Adrenal gland (tissue), 19 donors: ENCODE measurements at places on chromosomes 11 and 22.
A peak's percentile ranks its signal among the peaks of the same experiment; 100 is the strongest.

DNA sequence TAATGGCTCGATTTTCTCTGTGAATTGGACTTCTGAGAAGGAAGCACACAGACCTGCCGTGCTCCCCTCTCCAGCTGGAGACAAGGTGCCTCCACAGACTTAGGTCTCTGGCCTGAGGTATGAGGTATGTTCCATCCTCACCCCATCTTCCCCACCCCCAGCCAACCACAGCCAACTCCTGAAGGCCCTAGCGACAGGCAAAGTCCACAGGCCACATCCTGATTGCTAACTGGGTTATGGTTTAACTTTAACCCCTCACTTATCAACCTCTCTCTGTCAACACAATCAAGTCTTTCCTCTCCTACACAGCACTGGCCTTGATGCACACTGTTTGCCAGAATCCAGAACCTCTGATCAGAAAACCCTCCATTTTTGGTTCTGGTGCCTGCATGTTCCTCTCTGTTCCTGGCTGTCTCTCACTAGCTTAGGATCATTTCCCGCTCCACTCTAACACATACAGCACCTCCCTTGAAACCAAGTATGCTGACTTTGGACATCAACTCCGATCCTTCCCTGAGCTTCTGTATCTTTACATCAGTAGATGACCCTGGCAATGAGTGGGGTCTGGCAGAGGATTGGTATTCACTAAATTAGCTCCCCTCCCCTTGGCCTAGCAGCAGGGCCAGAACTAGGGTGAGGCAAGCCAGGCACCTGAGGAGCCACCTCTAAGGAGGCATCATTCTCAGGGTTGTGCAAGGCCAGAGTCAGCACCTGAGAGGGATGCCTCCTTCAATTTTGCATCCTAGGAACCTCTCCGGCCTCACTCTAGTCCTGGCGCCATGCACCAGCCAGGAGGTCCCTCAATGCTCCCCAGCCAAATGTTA lies 22.0 kb downstream of the JAML start:
- DNase-seq, result no peak

- no peak for DNase-seq
Observed at GRCh38 chr22:36981247-36981775, 37.9 kb downstream of the TST start.

DNA sequence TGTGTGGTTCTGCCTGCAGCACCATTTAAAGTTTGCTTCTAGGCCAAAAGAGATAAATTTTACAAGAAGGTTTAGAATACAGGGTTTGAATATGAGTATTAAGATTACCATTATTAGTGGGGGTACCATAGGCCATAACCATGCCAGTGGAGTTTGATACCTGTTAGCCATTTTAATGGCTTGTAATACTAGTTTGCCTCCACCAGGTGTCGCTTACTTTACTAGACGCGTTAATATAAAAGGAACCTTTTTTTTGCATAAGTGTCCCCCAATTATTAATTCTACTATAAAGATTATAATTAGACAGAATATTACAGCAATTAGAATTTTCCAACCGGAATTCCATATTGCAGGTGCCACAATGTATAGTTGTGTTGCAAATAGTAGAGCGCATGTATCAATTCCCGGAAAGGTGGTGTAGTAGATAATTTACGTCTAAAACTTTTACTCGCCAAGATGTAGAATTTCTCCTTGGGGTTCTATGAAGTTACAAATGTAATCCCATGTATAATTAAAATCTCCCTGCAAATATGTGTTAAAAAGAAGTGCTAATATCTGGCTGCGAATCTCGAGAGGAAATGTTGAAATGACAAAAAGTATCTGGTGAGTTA lies 16.1 kb downstream of the MS4A6E start:
- no peak for DNase-seq

GRCh38 chr11:120710354-120711131 lies 199.0 kb downstream of the GRIK4 start:
- DNase-seq, result peak; percentile 41

DNA sequence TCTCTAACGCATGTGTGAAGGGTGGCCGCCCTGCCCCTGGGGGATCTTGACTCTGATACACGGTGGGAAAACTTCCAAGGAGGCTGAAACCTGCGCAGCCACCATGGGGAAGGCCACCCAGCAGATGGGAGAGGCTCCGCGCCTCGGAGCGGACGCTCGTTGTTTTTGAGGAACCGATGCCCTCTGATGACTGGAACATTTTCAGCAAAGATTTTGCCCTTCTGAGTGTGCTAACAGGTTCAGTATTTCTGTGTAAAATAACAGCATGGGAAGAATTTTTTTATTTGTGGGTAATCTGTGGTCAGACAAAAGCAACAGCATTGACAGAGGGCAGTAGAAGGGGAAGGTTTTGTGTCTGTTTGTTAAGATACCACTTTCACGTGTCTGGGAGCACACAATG lies 16.7 kb downstream of the MB start:
- no peak for DNase-seq

GRCh38 chr22:36946421-36947158 lies 33.2 kb downstream of the CSF2RB start:
- DNase-seq, result no peak

DNA sequence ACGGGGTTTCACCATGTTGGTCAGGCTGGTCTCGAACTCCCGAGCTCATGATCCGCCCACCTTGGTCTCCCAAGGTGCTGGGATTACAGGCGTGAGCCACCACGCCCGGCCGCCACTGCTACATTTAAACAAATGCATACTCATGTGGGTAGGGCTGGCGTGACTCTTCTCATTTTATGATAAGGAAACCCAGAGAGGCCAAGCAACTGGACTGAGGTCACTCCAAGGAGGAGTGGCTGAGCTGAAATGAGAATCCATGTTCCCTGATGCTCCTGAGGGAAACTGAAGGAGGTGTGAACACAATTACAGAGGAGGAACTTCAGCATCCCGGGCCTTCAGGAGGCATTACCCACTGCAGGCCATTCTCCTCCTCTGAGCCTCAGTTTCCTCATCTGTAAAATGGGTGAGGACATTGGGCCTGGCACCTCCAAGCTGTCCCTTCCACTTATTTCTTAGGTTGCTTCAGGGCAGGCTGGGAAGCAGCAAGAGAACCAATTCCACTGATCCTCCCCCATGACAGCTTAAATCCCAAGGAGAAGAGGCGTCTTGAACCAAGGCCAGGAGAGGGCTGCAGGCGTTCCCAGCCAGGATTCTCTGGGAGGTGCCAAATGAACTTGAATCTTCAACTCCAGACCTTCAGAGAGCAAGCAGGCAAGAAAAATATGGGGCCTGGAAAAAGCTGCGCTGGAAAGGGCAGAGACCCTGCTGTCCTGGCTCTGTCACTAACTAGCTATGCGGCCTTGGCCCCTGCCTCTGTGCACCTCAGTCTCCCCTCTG lies 2.9 kb downstream of the TST start:
- DNase-seq, result no peak

- DNase-seq, result no peak
Observed at GRCh38 chr11:114553642-114554041, 6.0 kb downstream of the NXPE1 start.

DNA sequence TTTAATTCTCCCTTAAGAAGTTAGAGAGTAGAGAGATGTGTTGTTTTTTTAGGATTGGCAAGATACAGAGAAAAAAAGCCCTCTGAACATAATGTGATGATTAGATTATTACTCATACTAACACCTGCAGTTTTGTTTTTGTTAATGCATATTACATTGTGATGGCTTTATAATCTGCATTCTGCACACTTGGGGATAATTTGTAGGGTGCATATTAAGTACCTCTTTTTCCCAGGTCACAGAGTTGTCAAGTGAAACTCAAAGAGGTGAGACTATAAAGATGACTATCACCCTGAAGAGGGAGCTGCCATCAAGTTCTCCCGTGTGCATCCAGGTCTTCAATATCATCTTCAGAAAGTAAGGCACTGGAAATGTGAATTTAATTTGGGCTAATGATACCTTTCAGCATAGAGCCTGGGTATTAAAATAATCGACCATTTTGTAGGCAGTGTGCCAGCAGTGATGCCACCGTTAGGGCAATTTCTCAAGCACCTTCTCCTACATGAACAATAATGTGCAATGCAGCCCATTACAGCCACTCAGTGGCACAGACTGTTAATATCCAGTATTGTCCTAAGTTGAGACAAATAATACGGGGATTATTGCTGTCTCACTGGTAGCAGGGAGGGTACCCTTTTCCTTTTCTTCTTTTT lies 16.2 kb downstream of the PIWIL4 start:
- DNase-seq, result no peak

- no peak for DNase-seq
Observed at GRCh38 chr22:26883393-26883792, 226.0 kb downstream of the MIAT start.

GRCh38 chr11:109486129-109486528 lies 64.1 kb downstream of the C11orf87 start:
- no peak for DNase-seq

DNA sequence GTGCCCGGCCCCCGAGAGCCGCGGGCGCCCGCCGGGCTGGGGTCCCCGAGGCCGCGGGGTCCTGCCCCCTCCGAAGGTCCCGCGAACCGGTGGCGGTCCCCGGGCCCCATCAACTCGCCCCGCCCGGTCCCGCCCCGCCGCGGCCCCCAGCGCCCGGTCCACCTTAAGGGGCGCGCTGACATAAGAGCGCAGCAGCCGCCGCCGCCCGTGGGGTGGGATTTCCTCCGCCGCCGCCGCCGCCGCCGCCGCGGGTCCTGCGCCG lies at the start of gene ZDHHC8:
ZDHHC8 (plus strand) TSS at position 208 of the 262 bp plus-strand sequence. CDS start 144 bp downstream, outside the sequence.
- no peak for DNase-seq

- DNase-seq, result no peak
Observed at GRCh38 chr11:129248618-129249017, 56.5 kb upstream of the ARHGAP32 start.

- peak; percentile 92 for DNase-seq
Observed at GRCh38 chr11:117144477-117145392, 648 bp downstream of the PAFAH1B2 start.

DNA sequence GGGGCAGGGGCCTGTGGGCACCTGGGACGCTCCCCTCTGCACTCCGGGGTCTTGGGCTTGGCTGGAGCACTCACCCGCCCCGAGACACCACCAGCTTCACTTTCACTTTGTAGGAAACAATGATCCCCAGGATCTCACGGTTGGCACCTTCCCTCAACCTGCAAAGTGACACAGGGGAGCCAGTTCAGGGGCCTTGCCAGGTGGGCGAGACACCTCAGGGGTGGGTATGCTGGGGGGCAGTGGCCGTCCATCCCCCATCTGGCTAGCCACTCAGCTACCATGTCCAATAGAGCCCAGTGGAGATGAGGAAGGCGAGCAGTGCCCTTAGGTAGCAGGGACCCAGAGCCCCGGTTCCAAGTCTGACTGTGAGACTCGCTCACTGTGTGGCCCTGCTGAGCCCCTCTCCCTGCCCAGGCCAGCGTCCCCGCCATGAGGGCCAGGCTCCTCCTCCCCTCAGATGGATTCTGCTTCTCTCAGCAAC lies 32.3 kb downstream of the TPBGL start:
- no peak for DNase-seq

- DNase-seq, result no peak
Observed at GRCh38 chr22:48869161-48869560, 958.5 kb downstream of the BRD1 start.

DNA sequence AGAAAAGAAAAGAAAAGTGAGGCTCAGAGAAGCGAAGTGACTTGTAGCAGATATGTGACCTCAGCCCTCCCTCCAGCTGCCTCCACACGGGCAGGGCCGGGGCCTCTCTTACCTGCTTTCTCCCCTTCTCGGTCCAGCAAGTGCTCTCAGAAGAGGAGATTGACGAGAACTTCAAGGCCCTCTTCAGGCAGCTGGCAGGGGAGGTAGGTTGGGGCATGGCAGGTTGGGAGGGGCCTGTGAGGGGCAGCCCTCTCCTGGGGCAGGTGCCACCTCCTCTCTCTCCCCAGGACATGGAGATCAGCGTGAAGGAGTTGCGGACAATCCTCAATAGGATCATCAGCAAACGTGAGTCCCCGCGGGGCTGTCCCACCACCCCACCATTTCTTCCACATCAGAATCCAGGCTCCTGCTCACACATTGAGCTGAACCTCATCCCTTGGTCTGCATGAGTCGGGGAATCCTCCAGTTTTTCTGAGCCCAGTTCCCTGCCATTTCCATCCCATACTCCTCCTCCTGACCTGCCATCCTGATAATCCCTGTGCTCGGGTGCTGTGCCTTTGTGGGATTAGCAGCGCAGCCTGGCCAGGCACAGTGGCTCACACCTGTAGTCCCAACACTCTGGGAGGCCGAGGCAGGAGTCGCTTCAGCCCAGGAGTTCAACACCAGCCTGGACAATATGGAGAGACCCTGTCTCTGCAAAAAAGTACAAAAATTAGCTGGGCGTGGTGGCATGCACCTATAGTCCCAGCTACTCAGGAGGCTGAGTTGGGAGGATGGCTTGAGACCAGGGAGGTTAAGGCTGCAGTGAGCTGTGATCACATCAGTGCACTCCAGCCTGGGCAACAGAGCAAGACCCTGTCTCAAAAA lies 26.4 kb downstream of the CAPN1 start:
- peak; percentile 13 for DNase-seq

- peak; percentile 29 for DNase-seq
Observed at GRCh38 chr11:70111269-70112016, 33.3 kb downstream of the ANO1 start.

- no peak for DNase-seq
Observed at GRCh38 chr11:7578276-7578955, 64.6 kb downstream of the PPFIBP2 start.

GRCh38 chr22:43753688-43754087 lies 58.4 kb downstream of the EFCAB6 start:
- no peak for DNase-seq

- no peak for DNase-seq
Observed at GRCh38 chr11:60288531-60288930, 8.1 kb downstream of the MS4A4A start.

DNA sequence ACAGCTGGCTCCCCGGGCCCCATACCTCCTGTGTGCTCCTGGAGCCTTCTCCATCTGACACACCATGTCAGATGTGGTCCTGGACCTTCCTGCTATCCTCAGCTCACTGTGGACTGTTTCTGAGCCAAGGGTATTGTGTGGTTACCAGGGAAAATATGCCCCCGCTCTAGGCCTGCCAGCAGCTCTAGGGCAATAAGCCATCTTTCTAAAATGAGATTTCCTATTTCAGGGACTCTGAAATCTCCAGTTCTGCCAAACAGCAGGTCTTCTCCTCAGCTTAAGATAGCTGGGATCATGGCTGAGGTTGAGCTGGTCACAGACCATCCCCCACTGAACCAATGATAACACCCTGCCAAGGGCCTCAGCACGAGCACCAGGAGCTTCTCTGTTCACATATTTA lies 227.6 kb downstream of the ST3GAL4 start:
- DNase-seq, result no peak

DNA sequence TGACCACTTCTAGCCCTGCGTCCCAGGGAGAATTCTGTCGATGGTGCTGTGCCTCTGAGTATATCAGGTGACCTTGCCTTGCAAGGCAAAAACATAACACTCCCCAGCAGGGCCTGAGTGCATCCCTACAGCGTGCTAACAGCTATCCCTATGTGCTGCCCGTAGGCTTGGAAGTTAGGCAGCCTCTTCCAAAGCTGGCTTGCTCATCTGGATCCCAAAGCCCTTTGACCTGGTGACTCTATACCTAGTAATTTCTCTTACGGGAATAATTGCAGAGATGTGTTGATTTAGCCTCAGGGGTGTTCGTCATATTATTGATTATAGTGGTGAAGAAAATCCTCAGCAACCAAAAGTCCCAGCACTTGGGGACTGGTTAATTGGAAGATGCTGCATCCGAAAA lies 32.6 kb upstream of the CRYBB3 start:
- peak; percentile 11 for DNase-seq
